D341Med (cell line): ENCODE measurements at places on chromosomes 6 and 20.

GRCh38 chr6:108838101-108838717, 10.0 kb upstream of the ARMC2 start:
- no peak for DNase-seq

- DNase-seq = no peak
These were observed 6.7 kb downstream of the SFT2D1 start for GRCh38 chr6:166335378-166336302.

DNA sequence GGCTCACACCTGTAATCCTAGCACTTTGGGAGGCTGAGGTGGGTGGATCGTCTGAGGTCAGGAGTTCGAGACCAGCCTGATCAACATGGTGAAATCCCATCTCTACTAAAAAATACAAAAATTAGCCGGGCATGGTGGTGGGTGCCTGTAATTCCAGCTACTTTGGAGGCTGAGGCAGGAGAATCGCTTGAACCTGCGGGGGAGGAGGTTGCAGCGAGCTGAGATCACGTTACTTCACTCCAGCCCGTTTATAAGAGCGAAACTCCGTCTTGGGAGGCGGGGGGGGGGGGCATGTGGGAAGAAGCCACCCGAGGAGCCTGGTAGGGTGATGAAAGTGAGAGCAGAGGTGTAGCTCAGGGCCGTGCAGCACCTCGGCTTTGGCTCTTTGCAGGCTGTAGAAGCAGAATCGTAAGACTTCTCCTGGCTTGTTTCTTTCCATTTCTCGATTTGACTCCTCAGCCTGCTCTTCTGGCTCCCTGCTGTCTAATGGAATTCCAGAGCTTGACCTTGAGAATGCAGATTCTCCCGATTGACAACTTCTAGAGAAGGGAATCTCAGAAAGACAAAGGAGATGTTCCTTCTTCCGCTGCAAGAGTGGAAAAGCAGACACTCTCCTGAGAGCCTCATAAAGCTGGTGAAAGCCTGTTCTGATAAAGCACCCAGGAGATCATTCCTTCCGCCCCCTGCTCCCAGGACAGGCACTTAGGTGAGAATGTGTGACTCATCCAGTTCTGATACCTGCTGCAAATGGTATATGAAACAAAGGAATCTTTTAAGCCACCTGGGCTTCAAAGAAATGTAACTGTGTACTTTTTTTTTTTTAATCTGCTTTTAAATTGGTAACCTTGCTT, 26.0 kb upstream of the PPP1R16B start:
- no peak for DNase-seq

- DNase-seq = no peak
These were observed 21.9 kb downstream of the MEP1A start for GRCh38 chr6:46815130-46815529.

GRCh38 chr6:26097268-26097875, 10.1 kb downstream of the HFE start:
- peak; percentile 70 for DNase-seq

GRCh38 chr6:152695372-152696045, 2.2 kb upstream of the MYCT1 start:
- DNase-seq = no peak

GRCh38 chr6:156957931-156958547, 180.9 kb downstream of the ARID1B start:
- no peak for DNase-seq

- peak; percentile 39 for DNase-seq
These were observed 145.1 kb upstream of the FKBP1C start for GRCh38 chr6:63066055-63066704.

- DNase-seq = peak; percentile 41
These were observed 858 bp downstream of the RWDD1 start for GRCh38 chr6:116572162-116572561.

DNA sequence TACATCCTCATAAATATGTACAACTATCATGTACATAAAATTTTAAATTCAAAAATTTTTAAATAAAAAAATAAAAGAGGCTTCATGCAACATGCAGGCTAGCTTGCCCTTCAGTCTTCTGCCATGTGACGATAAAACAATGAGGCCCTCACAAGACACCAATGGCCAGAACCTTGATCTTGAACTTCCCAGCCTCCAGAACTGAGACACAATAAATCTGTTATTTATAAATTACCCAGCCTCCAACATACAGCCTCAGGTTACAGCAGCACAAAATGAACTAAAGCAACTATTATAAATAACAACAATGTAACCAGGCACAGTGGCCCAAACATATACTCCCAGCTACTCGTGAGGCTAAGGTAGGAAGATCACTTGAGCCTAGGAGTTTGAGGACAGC, 42.8 kb downstream of the SERAC1 start:
- no peak for DNase-seq

- DNase-seq = no peak
These were observed 538 bp downstream of the TTLL9 start for GRCh38 chr20:31870726-31871617.

DNA sequence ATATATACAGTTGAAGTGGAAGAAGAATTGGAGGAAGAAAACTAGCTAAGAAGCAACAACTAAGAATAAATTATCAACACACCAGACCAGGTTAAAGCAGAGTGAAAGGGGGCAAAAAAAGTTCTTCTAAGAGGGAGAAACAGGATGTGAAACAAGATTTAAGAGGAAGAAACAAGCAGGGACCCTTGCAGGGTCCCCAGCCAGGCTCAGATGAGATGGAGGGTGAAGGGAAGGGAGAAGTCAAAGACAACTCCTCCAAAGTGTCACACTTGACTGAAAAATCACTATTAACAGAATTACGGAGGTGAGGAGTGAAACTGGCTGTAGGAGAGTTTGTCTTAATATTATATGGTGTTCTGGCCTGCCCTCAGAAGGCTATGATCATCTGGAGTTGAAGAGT, 65.4 kb downstream of the MTFR2 start:
- DNase-seq = no peak

- no peak for DNase-seq
These were observed 337.6 kb upstream of the HSF2 start for GRCh38 chr6:122061855-122062254.

DNA sequence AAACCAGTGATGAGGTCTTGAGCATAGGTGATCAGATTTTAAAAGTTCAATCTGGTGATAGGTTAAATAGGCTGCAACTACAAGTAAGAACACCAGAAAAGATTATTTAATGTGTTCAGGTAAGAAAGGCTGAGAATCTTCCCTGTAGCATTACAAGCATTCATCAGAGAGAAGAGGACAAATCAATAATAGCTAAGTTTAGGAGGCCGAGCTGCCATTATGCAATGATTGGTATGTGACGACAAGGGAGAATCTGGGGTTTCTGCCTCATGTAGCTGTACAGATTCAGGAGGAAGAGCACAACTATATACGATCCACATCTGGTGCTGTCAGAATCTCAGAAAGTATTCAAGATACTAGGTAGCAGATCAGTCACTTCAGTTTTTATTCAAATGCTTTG, 21.9 kb downstream of the MLIP start:
- no peak for DNase-seq

GRCh38 chr20:59074456-59074855, 31.9 kb upstream of the PRELID3B start:
- DNase-seq = no peak

- DNase-seq = no peak
These were observed 55.8 kb downstream of the UBE2V1 start for GRCh38 chr20:50056951-50057713.

GRCh38 chr20:6407163-6407562, 284.3 kb upstream of the FERMT1 start:
- DNase-seq = no peak

- DNase-seq = peak; percentile 21
These were observed 589.7 kb downstream of the CBLN4 start for GRCh38 chr20:55415567-55416142.

GRCh38 chr20:2671977-2672376, 8.0 kb upstream of the IDH3B start:
- DNase-seq = no peak

GRCh38 chr6:147758303-147758702, 249.8 kb downstream of the SAMD5 start:
- DNase-seq = no peak

GRCh38 chr6:17831135-17831534, 124.4 kb upstream of the NUP153 start:
- DNase-seq = no peak

DNA sequence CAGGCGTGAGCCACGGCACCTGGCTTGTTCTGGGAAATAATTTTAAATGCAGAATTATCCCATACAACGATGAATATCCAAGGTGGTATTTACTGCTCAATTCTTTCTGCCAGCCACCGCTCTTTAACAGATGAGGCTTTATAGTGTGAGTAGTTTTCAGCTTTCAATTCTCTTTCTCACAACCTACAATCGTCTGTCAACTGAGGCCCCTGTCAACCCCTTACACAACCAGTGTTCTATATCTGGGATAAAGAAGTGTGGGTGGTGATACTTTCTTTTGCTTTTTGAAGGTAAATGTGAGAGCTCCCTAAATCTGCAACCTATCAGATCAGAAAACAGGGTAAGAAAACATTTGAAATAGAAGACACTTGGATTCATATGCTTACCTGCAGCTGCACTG, 22.5 kb downstream of the STAU1 start:
- no peak for DNase-seq

DNA sequence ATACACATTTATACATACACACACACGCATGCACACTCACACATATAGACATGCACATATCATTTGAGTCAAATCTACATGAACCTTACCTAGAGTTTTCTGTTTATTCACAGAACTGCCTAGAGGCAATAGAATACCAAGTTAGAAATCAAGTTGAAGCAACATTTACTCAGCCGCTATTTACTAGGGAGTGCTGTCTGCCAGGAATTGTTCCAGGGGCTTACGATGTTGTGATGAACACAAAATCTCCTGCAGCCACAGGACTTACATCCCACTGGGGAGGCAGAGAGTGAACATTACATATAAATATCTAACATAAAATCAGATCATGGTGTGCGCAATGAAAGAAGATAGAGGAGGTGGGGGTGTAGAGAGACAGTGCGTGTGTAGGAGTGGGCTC, 80.4 kb downstream of the GCLC start:
- DNase-seq = no peak

GRCh38 chr6:25975923-25976560, 13.4 kb downstream of the TRIM38 start:
- DNase-seq = no peak

DNA sequence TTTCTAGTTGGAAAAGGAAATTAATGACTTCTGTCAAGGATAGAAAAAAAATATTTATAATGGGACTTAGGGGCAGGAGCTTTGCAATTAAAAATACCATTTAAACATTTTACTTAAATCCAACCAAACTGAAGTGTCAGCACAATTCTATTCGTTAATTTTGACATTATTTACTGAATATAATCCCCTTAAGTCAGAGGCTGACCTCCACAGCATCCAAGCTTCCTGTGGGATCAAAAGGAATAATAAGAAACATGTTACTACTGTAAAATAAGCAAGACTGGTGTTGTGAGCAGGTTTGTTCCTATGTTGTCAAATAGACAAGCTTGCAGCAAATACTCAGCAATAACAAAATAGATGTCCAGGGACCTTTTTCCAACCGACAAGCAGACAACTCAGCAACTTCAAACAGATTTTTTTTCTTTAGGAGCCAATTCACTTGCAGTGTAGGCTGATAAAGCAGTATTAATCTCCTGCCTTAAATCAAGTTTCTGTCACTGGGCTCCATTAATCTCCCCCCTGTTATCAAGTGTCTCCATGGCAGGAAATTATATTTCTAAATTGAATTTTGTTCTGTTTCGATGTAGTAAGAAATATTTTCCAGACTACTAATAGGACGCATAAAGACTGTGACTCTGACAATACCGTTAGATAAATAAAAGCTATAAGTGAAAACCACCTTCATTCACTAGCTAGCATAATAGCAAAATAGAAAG, 157.4 kb downstream of the HACE1 start:
- DNase-seq = no peak

- no peak for DNase-seq
These were observed 6.3 kb downstream of the RBBP8NL start for GRCh38 chr20:62420846-62421715.

- no peak for DNase-seq
These were observed 3.5 kb downstream of the OCSTAMP start for GRCh38 chr20:46546936-46547335.

DNA sequence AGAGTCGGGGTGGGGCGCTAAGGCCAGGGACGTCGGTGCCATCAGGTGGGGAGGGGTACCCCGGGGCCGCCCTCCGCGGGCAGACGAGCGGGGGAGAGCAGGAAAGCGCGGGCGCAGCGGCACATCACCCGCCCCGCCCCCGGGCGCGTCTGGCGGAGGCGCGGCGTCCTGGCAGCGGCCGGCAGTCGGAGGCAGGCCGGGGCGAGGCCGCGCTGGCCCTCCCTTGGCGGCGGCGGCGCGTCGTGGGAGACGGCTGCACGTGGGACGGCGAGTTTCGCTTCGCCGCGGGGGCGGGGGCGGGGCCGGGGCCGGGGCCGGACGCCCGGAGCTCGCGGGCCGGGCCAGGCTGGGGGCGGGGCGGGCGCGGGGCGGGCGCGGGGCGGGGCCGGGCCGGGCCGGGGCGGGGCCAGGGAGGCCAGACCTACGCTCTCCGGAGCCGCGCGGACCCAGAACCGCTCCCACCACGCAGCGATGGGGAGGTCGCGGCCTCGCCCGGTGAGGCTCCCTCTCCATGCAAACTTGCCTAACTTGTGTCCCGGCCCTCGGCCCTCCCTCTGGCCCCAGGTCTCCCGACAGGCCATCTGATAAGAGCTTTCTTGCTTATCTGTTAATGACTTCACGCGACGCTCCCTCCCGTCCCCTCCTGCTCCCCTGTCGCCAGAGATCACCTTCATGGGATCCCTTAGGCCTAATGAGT, 12.5 kb downstream of the ITPR3 start:
- DNase-seq = peak; percentile 90

DNA sequence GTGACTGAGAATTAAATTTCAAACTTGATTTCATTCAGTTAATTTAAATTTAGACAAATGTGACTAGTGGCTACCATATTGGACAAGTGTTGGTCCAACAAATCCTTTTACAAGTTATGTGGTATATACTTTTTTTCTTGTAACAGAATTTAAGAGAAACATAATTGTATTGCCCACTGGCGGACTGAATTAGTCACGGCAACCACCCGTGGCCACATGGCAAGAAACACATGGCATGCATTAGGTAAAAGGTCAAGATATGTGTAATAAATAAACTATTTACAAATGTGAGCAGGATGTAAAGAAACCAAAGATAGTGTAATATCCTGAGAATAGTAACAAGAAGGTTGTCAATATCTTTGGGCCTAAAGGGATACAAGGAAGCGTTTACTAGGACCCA, 91.2 kb downstream of the LCA5 start:
- no peak for DNase-seq
